ENCODE measurements at places on chromosomes 6 and 20.

- DNase-seq, result no peak
These were observed 162.1 kb downstream of the PTPRK start for GRCh38 chr6:128358244-128358776.

- DNase-seq, result no peak
These were observed 171.2 kb upstream of the THBS2 start for GRCh38 chr6:169424821-169425240.

- no peak for DNase-seq
These were observed 29.4 kb downstream of the PSMG4 start for GRCh38 chr6:3287976-3288707.

DNA sequence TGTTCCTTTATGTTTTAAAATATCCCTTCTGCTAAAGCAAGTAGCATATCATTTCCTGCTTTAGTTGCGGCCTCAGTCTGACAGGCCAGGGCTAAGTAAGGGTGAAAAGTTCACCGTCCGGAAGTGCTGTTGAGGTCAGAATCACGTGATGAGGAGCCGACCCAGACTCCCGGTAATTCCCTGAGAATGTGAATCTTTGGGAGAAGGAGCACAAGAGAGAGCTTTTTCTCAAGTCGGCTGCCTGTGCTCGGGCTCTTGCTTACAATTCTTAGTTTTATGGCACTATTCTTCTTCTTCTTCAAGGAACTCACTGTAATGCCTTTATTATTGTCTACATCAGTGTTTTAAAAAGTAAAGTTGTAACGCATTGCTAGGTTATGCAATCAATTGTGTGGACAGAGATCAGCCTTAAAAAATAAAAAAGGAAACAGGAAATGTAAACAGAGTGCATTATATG, 309.3 kb downstream of the PRL start:
- peak; percentile 4 for DNase-seq

Data from activated CD4-positive, alpha-beta T cell treated with anti-CD3 and anti-CD28 coated beads, Interleukin-2, amount 50 U/mL, for 16 hours (primary cell).